ENCODE measurements at places on chromosomes 7 and 10.

DNA sequence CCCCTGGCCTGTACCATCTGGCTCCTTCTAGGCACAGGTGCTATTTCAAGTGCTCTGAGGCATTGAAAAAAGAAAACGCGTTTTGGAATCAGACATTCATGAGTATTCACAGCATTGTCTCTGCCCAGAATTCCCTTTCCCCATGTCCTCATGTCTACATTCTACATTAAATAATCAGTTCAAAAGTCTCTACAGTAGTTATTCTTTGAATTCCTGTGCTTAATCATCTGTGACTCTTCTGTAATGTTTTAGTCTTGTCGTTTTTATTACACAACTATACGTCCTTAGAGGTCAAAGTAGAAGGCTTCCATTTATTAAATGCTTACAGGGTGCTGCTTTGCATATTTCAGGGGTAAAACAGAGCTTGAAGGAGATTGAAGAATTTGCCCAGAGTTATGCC is 95.7 kb downstream of the BICC1 start:
- no peak for DNase-seq

DNA sequence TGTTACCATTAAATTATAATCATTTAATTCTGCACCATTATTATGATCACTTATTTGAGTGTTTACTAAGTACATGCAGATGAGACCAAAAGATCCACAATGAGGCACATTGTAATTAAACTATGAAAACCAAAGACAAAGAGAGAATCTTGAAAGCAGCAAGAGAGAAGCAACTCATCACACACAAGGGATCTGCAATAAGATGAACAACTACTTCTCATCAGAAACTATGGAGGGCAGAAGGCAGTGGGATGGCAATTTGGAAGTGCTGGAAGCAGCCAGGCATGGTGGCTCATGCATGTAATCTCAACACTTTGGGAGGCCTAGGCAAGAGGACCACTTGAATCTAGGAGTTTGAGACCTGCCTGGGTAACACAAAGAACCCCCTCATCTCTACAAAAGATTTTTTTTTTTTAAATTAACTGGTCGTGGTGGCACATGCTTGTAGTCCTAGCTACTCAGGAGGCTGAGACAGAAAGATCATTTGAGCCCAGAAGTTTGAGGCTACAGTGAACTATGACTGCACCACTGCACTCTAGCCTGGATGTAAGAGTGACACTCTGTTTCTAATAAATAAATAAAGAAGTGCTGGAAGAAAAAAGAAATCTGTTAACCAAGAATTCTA is 47.7 kb downstream of the CDK6 start:
- DNase-seq, result no peak

- no peak for DNase-seq
Observed at GRCh38 chr7:29424295-29424983, 139.2 kb upstream of the PRR15 start.

GRCh38 chr10:90096196-90096595 is 394.8 kb downstream of the KIF20B start:
- DNase-seq, result no peak

GRCh38 chr10:23834091-23834490 is 374.8 kb upstream of the KIAA1217 start:
- DNase-seq, result peak; percentile 64

GRCh38 chr10:62745581-62745980 is 58.9 kb upstream of the ADO start:
- no peak for DNase-seq

DNA sequence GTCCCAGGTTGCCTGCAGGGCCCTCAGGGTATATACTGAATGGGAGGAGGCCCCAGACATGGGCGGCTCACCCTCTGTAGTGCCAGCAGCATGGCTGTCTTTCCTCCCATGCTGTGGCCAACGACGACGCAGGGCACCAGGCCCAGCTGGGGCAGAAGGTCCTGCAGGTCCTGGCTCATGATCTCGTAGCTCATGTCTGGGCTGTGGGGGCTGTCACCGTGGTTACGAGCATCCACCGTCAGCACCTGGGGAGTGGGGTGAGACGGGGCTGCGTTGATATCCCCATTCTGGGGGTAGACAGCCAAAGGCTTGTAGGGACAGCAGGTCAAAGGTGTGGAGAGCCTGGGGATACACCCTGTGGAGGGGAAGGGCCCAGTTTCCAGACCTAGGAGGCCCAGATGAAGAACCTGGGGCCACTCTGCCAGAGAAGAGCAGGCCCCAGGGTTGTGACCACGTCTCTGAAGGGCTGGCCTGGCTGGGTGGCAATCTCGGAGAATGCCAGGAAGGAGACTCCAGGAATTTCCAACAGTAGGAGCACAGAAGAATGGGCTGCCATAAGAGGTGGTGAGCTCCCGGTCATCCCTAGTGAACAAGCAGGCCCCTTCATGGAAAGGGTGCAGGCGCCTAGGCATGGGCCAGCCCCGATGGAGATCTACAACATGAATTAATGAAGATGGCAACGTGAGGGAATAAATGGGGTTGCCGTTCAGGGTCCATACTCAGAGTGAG is 947 bp downstream of the ABHD11 start:
- DNase-seq, result no peak

GRCh38 chr10:17454161-17455014 is at the start of gene ST8SIA6:
TSS of gene ST8SIA6 (minus strand) at chr10:17454595. CDS start at chr10:17454255, 340 bp downstream.
- DNase-seq, result peak; percentile 81

GRCh38 chr7:42023262-42023661 is 213.7 kb downstream of the GLI3 start:
- DNase-seq, result no peak

GRCh38 chr7:108001764-108002725 is 916 bp downstream of the LAMB1 start:
- peak; percentile 60 for DNase-seq

DNA sequence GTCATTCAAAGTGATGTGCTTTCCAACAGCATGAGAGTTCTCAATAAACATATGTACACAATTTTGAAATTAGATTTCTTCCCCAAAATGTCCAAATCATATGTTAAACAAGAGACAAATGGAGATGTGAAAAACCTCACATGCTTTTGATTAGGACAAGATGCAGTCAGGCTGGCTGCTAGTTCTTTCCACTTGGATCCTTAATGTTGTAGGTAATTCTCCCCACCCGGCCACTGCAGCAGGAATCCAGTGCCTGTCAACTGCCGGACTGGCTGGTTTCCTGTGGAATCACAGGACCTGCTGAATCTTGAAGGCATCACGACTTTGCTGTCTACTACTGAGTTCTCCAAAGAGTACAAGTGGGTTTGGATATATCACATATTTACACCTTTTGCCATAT is 138.6 kb upstream of the AKR1E2 start:
- no peak for DNase-seq

Data from lung (tissue), 17 donors.